Jurkat, Clone E6-1 (cell line): ENCODE measurements at places on chromosomes 1 and 21.

DNA sequence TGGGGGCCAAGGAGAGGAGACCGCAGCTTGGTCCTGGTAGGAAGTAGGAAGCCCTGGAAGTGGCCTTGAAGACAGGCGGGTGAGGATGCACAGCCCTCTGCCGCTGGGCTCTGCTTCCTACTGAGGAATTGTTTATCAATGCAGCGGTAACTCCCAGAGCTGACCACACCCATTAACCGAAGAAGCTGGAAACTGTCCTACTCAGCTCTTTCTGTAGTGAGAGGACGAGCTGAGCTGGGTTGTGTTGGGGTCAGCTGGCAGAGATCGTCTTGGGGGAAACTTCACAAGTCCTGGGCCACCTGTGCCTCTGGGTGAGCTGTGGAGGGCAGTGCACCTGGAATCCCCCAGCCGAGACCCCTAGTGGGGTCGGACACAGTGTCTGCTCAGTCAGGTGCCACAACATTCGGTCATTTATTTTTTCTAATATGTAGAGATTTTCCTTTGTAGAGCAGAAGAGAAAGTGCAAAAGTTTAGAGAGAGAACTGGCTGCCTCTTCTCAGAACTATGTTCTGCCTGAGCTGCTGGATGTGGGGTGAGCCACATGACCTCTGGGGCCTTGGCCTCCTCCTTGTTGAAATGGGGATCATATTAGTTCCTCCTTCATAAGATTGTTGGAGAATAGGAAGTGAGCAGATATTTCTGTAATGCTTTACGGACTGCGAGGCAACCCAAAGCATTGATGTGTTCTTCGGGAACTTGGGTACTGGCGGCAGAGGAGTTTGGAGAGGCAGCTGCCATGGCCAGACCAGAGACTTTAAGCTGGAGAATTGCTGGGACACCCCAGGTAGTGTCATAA is 3.6 kb downstream of the NECAP2 start:
- DNase-seq, result no peak

- DNase-seq, result no peak
Measured at GRCh38 chr21:37848721-37849490, 67.4 kb downstream of the KCNJ6 start.

GRCh38 chr1:48229317-48229716 is 6.8 kb downstream of the SLC5A9 start:
- no peak for DNase-seq

DNA sequence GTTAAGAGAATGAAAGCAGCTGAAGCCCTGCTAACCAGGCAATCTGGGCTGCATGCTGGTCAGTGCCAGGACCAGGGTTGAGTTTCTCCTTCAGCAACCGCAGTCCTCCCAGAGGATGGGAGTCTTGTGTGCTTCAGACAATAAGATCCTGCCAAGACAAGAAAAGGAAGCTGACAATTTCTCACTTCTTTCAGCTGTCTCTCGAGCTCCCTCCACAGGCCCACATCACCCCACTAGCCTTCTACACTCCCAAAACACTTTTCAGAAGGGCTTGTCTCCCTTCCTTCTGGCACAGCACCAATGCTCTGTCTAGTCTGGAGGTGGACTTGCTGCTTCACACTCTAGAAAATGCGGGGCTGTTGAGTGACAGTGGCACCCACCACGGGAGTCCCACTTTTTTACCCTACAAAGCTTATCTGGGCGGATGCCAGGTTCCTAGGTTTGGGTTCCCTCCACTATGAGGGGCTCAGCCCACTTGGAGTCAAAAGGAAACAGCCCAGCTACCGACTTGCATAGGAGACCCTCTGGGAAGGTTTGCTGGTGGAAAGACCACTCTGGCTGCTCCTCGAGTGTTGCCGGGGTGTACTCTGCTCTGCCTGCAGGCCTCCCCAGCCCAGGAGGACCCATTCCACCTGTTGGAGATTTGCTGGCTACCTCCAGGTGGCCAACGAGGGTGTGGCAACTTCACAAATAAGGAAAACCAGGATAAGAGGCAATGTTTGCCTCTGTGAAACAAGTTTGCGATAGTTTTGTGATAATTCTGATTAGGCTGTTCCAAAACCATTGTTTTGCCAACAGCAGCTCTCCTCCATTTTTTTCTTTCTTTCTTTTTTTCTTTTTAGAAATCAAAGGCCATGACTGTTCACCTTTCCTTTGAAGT is 68.9 kb downstream of the TENT5C start:
- peak; percentile 54 for DNase-seq

- DNase-seq, result no peak
Measured at GRCh38 chr1:6960860-6961259, 175.6 kb downstream of the CAMTA1 start.

DNA sequence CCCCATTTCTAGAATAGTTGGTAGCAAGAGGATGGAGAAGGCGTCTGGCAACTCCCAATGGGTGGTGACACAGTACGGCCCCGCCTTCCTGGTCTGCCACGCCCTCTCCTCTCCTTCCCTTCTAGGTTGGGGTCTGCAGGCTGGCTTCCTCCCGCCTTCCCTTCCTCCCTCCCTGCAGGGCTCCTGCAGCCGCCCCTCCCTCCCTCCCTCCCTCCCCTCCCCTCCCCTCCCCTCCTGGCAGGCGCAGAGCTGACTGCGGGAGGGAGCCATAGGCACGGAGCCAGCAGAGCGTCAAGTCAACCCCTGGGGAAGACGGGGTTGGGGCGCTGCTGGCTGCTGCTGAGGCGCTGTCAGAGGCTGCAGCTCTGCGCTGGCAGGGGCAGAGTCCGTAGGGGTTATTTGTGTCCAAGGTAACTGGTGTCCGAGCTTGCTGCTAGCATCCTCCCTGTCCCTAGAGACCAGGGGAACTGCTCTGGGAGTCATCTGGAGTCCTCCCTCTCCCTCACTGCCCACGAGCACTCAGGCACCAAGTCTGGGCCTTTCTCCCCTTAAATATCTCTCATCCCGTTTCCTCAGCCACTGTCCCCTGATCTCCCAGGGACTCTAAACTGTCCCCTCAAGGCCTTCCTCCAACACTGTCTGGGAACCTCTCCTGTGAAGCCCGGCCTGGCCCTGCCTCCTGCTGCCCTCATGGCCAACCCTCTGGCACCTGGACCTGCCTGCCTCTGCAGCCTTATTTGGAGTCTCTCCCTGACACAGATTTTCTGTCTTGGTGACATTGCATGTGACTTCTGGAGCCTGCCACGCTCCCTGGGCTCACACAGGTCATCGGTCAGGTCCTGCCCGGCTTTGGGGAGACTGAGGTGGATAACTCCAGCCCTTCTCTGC is 57.4 kb upstream of the ACOT11 start:
- DNase-seq, result no peak

- DNase-seq, result no peak
Measured at GRCh38 chr1:173122958-173123852, 72.5 kb upstream of the TNFSF18 start.

DNA sequence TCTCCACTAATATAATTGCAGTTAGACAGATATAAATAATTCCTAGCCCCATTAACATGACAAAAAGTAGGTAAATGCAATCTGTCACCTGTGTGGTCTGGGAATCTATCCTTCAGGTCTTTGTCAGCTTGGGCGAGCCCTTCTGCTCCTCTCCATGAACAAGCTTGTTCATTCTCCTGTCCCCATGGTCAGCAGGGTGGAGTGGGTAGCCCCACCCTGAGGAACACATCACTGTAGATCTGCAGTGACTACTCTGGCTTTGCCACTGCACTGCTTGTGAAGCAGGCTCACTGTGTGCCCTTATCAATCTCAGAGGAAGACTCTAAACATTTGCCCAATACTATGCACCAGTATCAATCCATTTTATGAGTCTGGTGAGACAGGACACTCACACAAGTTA is 279.0 kb downstream of the MATN1 start:
- DNase-seq, result no peak

GRCh38 chr1:209328196-209328595 is 255.3 kb upstream of the CAMK1G start:
- DNase-seq, result no peak

GRCh38 chr1:234768569-234769283 is 158.7 kb upstream of the IRF2BP2 start:
- no peak for DNase-seq

DNA sequence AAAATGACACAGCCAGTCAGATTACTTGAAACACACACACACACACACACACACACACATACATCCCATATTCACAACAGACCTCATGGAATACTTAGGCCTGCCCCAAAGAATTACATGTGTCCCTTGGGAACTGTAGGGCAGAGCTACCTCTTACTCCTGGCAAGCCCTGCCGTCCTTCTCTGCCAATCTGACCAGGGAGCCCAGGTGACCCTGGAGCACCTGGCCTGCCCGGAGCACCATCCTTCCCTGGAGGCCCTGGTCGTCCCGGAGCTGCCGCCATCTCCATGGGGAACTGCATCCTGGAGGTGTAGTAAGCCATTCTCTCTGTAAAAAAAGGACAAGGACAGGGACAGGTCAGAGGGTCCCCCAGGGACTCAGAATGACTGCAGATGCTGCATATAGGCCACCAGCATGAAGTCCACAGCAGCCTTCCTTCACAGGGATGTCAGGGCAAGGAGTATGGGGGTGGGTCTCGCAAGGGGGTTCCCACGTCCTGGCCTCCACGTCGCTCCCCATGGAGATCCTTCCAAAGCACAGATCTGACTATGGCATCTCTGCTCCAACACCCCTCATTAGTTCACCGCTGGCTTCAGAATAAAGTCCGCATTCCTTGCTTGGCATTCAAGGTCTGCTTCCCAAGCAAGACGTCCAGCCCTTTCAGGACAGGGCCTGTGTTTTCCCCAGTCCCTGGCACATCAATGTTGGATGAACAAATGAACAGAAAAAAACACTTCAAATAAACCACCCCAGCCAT is 9.2 kb upstream of the PEF1 start:
- DNase-seq, result no peak

- DNase-seq, result no peak
Measured at GRCh38 chr1:210262167-210262896, 29.7 kb downstream of the SERTAD4 start.

- DNase-seq, result no peak
Measured at GRCh38 chr1:37931102-37931360, 15.8 kb downstream of the INPP5B start.

GRCh38 chr21:27570306-27570868 is 603.5 kb upstream of the ADAMTS5 start:
- DNase-seq, result no peak

DNA sequence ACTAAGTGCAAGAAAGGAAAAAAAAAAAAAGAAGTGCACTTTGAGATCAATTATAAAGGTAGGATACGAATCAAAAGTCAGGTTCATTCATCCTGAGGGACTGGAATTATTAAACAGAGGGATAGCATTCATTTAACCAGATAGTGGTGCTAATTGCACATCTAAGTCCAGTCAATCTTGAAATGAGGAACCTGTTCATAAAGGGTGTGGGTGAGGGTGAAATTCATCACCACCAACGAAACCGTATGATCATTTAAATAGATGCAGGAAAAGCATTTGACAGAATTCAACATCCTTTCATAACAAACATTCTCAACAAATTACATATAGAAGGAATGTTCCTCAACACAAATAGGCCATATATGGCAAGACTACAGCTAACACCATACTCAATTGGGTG is 5.6 kb downstream of the CTSS start:
- no peak for DNase-seq

DNA sequence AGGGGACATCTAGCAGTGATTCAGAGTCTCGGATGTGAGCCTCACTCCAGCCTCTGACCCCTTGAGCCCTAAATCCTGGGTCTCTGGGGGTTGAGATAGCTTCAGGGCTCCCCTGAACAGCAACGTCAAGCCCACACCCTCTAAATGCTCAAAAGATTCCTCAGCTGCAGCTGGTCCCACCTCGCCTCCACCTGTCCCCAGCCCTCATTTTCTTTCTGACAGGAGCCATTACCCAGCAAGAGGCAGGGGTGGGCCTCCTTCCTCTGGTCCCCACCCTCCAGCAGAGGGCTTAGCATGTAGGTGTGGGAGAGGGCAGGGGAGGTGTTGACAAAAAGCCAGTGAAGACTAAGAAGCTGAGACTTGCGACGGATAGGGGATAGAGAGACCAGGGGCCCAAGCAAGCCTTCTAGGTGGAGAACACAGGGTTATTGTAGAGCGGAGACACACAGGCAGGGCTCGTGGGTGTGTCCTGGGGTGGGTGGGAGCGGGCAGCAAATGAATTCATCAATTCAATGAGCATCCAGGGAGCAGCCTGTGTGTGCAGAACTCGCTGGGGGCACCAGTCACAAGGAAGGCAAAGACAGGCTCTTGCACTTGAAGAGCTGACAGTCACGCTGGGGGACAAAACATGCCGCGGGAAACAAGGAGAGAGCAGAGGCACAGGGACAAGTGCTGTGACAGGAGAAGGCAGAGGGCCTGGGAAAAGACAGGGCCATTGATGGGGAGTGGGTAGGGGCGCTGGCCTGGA is 48.9 kb upstream of the GOLT1A start:
- DNase-seq, result no peak

- DNase-seq, result no peak
Measured at GRCh38 chr21:34635307-34635706, 20.4 kb upstream of the RCAN1 start.

DNA sequence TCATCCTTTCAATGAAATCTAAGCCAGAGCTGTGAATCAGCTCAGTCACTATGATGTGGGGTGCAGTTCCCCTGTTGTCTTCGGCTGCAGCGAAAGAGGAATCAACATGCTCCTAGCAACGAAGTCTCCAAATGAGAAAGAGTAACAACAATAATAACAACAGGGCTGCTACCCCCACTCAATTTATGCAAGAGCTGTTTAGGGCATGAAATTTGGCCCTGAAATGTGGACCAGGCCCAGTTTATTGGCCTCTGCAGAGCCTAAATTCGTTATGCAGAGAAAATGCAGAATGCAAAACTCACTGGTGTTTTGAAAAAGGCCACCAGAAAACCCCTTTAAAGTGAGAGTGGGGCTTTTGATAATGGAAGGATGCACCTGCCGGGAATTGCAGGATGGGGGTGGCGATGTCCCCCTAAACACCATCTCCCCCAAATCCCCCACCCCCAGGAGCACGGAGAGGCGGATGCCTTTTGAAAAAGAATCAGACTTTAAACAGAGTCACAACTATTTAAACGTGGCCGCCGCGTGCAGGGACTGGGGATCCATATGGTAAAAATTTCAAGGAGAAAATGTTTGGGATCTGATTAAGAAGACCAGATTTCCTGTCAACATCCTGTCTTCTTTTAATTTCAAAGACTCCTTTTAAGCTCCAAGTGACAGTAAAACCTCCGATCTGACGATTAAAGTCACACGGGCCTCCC is 1.9 kb downstream of the RUNX3 start:
- peak; percentile 42 for DNase-seq

DNA sequence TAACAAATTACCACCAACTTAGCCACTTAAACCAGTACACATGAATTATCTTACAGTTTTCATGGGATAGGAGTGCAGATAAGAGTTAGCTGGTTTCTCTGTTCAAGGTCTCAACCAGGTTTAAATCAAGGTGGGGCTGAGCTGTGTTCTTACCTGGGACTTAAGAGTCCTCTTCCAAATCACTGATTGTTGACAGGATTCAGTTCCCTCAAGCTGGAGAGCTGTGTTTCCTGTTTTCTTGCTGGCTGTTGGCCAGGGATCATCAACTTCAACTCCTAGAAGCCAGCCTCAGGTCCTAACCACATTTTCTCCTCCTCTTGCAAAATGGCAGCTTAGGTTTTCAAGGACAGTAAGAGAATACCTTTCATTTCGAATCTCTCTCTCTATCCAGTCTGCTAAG is 123.8 kb upstream of the CHRM3 start:
- no peak for DNase-seq
